Calu3 (cell line): ENCODE measurements at places on chromosomes 12 and 14.

GRCh38 chr14:21617614-21618013, 17.1 kb downstream of the OR10G2 start:
- DNase-seq = no peak

GRCh38 chr14:99066378-99066777, 205.6 kb downstream of the BCL11B start:
- peak; percentile 79 for DNase-seq

GRCh38 chr14:24398653-24399446, at the start of gene NYNRIN:
Gene NYNRIN (plus strand): TSS chr14:24399003. CDS start chr14:24399247, 244 bp downstream.
- DNase-seq = peak; percentile 42

DNA sequence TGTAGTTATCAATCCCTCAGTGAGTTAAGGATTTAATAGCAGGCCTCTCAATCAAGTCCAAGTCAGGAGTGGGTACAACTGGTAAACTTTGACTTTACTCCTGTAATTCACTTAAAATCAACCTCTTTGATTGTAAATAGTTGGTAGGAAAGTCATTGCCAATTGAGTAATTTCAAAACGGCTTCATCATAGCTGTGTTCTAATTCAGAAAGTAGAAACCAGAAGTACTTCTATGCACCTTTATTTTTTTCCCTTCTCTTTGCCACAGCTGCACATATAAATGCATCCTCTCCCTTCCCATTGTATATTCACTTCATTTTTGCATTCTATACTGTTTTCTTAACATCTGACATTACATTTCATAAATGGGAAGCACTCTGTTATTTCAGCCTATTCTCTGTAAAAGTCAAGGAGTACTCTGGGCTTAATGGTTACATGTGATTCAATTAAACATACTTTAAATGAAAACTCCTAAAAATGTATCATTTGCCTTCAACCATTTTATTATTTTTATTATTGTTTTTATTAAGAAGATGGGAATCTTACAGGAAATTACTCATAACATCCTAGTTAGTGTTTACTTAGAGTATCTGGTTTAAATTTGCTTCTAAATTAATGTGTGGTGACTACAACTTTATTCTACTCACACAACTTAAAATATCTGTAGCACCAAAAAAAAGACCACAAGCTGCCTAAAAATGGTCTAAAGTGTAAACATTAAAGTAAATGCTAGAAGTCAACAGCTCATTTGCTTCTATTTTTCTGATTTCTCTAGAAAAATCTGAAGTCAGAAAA, 171.2 kb downstream of the CEP128 start:
- no peak for DNase-seq

- peak; percentile 15 for DNase-seq
Observed at GRCh38 chr12:25960143-25960542, 1.7 kb downstream of the RASSF8 start.

- no peak for DNase-seq
Observed at GRCh38 chr14:100104523-100105300, 39.5 kb downstream of the EVL start.

DNA sequence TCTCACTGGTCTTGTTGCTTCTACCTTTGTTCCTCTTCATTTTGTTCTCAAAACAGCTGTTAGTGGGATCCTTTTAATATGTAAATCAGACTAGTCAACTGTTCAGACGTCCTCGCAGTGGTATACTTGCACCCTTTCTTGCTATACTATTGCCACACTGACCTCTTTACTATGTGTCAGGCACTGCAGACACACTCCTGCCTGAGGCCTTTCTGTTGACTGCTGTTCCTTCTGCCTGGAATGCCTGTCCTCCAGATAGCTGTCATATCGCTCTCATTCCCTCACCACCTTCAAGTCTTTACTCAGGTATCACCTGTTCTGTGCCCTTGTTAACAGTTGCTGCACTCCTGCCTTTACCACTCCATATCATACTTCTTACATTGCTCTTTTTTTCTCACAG, 90.0 kb upstream of the TMEM263 start:
- no peak for DNase-seq

DNA sequence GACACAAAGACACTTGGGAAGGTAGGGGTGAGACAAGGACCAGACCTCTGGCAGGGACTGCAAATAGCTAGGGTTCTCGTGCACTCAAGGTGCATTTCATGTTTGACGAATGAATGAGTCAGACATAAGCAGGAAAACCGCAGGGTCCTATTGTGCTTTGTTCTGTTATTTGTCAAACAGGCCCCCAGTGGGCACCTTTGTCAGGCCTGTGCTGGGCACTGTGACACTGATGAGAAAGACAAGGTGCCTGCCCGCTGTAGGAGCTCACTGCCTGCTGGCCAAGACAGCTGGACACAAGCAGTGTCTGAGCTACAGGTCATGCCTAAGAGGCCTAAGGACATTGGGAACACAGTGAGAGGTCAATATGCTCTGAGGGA, 2.3 kb downstream of the OTUB2 start:
- DNase-seq = peak; percentile 81

GRCh38 chr14:94424371-94424770, 28.2 kb downstream of the SERPINA11 start:
- DNase-seq = no peak

DNA sequence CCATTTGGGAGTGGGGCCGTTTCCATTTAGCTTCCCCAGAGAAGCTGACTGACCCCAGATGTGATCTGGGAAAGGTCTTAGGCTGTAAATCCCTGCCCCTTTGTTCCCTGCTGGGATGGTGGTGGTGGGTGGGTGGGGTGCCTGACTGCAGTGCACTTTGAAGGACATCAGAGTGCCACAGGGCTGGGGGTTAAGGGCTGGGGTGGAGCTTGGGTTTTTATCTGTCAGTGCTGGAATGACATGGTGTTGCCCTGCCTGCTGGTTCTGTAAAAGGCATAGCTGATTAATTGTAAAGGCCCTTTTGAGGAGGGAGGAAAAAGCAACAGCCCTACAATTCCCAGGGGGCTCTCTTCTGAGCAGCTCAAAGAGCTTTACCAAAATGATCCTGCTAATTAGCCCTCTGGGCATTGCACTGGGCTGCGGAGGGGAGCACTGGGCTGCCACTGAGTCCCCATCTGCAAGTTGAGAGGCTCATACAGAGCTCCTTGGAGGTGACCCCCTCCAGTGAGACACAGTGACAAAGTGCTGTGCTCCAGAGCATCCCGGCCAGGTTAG, 21.1 kb downstream of the PLEKHG3 start:
- DNase-seq = no peak

DNA sequence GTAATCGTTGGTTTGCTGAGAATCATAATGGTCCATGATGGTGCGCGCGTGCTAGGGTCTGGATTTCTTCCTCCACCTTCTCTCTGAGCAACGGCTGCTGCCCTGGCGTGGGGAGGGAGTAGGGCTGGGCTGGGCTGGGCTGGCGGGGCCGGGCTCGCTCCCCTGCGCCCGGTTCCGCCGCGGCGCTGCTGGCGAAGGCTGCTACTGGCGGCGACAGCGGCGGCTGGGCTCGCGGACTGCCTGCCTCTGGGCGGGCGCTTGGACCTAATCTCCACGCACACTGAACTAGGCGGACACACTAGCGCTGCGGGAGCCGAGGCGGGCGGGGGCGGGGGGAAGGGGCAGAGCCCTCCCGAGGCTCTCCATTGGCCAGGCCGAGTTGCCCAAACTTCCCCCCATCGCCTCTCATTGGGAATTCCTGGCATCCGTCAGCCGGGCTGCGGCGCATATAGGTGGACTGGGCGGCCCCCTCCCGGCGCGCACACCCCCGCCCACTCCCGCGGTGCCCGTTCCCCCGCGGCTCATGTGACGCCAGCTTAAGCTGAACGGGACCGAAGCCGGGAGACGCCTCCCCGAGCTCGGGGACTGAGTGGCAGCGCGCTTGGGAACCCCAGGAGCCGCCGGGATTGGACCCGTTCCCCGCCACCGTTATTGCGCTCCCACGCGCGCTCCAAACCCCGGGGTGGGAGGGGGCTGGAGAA, at the start of gene ACTN1:
ACTN1 (minus strand) TSS at position 282 of the 701 bp plus-strand sequence; CDS start at position 36, 246 bp downstream.
- peak; percentile 95 for DNase-seq

GRCh38 chr14:22976620-22977433, 5.5 kb downstream of the AJUBA start:
- DNase-seq = peak; percentile 54

DNA sequence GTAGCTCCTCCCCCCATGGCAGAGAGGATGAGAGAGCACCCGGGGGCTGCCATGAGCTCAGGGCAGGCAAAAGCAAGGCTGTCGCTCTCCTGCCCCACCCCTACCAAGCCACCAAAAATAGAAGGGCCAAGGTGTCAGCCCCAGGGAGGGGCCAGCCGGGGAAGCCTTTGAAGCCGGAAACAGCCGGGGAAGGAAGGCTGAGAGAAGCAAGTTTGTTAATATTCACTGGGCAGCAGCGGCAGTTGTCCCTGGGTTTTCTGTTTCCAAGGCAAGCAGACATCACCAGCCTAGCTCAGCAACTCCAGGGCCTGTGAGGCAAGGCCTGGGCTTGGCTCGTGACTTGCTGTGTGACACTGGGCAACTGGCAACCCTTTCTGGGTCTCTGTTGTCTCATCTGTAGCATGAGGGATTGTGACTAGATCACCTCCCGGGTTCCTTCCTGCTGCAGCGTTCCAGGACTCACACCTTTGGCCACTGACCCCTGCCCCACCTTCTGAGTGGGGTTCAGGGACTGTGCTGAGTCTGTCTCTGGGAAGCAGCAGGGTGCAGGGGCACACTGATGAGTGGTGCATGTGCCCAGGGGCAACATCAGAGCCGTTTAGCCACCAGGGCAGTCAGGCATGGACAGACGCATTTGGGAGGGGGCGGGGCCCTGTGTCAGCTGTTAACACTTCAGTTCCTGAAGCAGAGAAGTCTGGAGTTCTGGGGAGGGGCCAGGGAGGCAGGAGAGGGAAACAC, 24.3 kb downstream of the SYNDIG1L start:
- peak; percentile 30 for DNase-seq

- DNase-seq = no peak
Observed at GRCh38 chr12:28793581-28794151, 355.4 kb upstream of the FAR2 start.

- no peak for DNase-seq
Observed at GRCh38 chr12:13251521-13251920, 55.0 kb downstream of the EMP1 start.

DNA sequence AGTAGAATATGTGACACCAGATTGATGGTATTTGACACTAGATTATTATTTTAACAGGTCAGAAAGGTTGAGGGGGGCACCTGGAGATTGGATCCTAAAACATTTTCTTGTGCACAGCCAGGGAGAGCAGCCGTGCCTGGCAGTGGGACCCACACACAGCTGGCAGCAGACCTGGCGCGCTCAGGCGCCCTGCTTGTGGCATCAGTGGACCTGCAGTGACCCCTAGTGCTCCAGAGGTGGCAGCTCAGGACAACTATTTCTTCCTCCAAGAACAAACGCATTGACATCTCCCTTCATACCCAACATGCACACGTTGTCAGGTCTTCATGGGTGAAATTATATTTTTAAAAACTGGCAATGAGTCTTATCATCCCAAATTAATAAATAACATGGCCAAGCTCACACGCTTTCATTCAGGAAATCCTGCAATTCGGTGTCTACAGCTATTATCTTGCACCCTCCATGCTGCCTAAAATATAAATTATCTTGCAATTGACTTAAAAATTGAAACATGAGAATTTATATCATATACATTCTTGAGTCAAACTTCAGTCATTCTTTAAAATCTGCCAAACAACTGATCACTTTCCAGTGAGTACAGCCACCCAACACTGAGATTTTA, 7.7 kb upstream of the TMEM132D start:
- peak; percentile 32 for DNase-seq

DNA sequence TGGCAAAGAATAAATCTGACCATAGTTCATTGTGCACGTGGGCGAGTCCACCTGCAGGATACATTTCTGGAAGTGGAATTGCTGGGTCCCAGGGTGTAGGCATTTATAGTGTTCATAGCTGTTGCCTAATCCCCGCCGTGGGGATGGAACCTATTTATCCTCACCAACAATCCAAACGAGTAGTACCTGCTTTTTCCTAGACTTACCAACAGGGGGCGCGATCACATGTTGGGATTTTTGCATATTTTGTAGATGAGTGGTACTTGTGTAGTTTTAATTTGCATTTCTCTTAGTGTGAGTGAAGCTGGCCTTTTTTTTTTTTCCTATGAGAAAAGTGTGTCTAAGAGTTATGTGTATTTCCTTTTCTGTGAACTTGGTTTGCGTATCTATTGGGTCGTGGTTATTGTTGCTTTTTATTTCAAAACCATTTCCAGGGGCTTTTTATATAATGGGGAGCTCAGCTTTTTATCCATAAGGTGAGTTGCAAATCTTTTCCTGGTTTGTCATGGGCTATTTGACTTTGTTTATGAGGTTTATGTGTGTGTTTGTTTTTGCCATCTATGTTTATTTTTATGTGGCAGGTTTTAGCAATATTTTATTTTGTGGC, 67.2 kb downstream of the CCDC92 start:
- peak; percentile 74 for DNase-seq

DNA sequence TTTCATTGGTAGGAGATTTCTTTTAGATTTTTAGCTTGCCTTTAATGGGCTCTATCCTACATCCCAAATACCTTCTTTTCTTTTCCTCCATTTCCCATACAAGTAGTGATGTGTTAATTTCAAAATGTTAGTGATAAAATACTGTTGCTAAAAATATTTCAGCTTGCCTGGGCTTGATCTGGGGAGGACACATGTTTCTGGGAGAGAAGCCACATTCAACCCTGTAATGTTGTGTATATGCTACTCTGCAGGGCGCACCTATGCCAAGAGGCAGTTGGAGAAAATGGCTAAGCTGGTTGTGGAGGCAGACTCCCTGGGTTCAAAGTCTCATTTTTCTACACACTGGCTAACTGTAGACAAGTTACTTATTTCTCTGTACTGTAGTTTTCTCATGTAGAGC, 26.3 kb downstream of the FLRT2 start:
- no peak for DNase-seq

DNA sequence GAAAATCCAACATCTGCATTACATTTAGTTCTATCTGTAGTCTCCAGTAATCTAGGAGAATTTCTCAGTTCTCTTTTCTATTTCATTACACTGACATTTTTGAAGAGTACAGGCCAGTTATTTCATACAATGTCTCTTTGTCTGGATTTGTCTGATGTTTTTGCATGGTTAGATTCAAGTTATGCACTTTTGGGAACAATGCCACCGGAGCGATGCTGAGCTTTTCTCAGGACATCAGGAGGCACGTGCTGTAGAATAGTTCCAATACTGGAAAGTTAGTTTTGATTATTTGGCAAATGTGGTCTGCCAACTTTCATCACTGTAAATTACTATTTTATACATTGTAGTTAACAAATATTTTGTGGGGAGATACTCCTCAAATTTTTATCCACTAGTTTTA, 43.1 kb downstream of the ALDH1L2 start:
- DNase-seq = no peak

DNA sequence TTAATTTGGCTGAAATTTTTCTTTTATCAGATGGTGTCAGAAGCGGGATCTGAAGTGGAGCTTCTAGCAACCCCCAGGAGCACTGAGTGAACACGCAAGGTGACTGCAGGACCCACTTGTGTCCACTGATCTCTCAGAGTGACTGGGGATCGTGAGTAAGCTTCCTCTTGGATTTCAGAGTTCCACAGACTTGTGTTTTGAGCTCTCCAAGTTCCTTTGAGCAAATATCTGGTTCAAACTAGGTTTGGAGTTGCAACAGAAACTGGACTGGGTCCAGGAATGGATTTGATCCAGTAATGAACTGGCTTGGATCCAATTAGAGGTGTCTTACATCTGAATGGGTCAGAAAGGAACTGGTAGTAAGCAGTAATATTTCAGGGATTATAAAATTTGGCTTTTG, 24.7 kb upstream of the B4GALNT1 start:
- DNase-seq = no peak
